ENCODE measurements at places on chromosomes 4 and X. TPM values are rescaled to one million over a fixed set of nuclear protein-coding genes. Genes with fewer than 3 reads are reported as not detected.

Gene KCND1
- total RNA-seq = 0.28 TPM

Gene MAGEA2B
- not detected for total RNA-seq

Gene GSX2
- total RNA-seq = not detected

Gene MAGEA2
- not detected for total RNA-seq

Gene HTN3
- total RNA-seq = not detected

Gene TMPRSS11A
- total RNA-seq = not detected

Gene ZC4H2
- total RNA-seq = 9.2 TPM

Gene MTMR8
- under 0.01 TPM for total RNA-seq

Gene RAPGEF2
- 126 TPM for total RNA-seq

Gene MAGEE1
- 0.56 TPM for total RNA-seq

Gene PAK3
- total RNA-seq = 0.56 TPM

Gene ETNPPL
- not detected for total RNA-seq

Gene FHDC1
- under 0.01 TPM for total RNA-seq

Gene ZFP42
- not detected for total RNA-seq

Gene HELT
- not detected for total RNA-seq

Gene ZNF711
- total RNA-seq = 2.3 TPM

Gene BBS12
- total RNA-seq = 5.9 TPM

Gene UCHL1
- 972 TPM for total RNA-seq

Gene CLIC2
- under 0.01 TPM for total RNA-seq

Gene DCAF12L1
- total RNA-seq = not detected

Gene PDE6B
- total RNA-seq = under 0.01 TPM

Gene MAGED4B
- total RNA-seq = 35.5 TPM

Gene INTS6L
- total RNA-seq = 3.9 TPM

Gene RPA4
- total RNA-seq = 2.5 TPM

Gene DCAF8L2
- not detected for total RNA-seq

Gene CORIN
- 20.3 TPM for total RNA-seq

Gene FUNDC2
- 35.0 TPM for total RNA-seq

Gene SPINK2
- not detected for total RNA-seq

Gene C4orf36
- 0.28 TPM for total RNA-seq
